CD14-positive monocyte (primary cell): ENCODE measurements at places on chromosomes 4 and X. TPM values are rescaled to one million over a fixed set of nuclear protein-coding genes. Genes with fewer than 3 reads are reported as not detected.

- DNase-seq = no peak
Observed at GRCh38 chrX:14616301-14616700, 87.0 kb downstream of the GLRA2 start.

DNA sequence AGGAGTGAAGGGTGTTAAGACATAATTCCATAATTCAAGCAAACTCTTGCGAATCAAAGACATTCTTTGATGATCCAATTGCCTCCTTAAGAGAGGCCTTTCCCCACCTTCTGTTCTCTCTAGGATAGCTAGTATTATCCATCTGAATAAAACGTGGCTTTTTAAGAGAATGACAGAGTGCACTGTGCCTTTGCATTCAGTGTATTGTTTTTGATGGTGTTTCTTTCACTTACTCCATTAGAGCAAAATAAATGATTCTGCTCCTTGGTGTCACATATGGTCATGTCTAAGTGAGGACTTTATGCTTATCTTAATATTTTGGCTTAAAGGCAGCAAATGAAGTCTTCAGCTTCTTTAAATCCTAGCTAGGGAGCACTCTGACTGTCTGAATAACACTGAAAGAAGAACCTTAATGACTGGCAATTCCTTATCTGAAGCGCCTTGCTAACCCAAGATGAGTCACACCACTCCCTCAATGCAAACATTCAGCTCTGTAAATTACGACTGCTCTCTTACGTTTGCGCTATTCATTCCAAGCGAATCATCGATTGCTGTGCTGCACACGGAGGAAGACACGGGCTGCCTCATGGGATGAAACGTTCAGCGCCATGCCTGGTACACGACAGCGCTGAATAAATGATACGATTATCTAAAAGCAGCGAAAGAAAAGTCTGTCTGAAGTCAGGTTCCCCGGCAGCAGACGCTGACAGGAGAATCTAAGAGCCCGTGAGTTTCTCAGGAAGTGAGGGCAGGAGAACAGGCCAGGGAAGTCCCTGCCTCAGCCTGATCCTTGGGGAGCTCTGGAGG is 35.1 kb upstream of the GEMIN8 start:
- no peak for DNase-seq

GRCh38 chr4:147542229-147542990 is 61.5 kb downstream of the EDNRA start:
- DNase-seq = no peak

- no peak for DNase-seq
Observed at GRCh38 chr4:152847376-152847775, 67.6 kb downstream of the ARFIP1 start.

- no peak for DNase-seq
Observed at GRCh38 chr4:7336067-7336569, 98.6 kb downstream of the PSAPL1 start.

- no peak for DNase-seq
Observed at GRCh38 chr4:163196926-163197480, 30.3 kb upstream of the NAF1 start.

GRCh38 chr4:156539376-156539775 is 432.2 kb downstream of the PDGFC start:
- no peak for DNase-seq

DNA sequence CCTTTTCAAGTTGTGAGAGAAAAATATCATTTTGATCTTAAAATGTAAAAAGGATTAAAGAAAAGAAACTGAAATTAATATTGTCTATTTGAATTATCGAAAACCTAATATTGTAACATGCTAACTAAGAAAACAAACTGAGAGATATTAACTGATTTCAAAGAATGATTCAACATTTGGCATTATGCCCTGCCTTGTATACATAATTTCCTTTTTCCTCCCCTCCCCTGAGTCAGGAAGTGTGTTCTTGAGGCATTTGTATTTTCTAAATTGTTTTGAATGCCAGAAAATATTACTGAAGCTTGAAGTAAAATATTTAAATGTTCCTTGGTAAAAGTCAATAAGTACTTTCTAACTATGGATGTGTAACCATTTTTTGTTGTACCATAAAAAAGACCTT is 49.4 kb downstream of the RPS6KA3 start:
- DNase-seq = peak; percentile 22

DNA sequence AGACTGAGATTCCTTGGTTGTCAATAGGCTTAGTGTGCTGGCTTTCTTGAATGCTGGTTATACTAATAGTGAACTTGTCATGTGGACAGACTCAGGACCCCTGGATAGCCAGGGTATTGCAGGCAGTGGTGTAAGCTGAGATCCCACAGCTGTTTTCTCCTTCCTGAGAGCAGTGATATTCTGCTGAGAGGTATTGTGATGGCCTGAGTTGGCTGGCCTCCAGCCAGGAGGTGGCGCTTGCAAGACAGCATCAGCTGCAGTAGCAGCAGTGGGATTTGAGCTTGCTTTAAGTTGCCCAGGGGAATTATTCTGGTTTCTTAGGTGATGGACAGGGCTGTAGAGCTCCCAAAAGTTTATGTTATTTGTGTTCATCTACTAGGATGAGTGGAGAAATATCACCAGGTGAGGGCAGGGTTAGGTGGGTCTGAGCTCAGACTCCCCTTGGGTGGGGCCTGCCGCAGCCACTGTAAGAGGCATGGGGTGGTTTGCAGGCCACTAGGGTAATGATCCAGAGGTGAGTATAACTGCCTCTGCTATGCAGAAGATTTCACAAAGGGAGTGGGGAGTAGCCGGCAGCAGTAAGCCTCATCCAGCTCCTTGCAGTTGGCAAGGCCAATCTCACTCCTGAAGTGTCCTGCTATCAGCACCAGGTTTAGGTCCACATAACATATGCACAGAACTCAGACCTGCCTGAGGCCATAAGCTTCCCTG is 66.2 kb downstream of the IL15 start:
- DNase-seq = no peak

DNA sequence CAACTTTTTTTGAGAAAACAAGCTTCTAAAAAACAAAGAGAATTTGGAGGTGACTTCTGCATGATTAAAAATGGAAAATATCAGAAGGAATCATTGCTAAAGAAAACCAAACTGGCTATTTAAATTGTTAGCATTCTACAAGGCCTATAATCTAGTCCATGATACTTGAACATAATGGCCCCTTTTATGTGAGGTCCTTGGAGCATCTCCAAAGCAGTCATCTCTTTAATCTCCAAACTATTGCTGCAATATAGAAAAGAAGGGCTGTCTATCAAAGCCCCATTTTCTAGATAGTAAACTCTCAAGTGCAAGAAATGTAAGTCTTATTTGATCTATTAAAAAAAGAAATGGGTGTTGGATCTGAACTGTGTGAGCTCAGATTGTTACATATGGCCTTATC is 615.1 kb downstream of the CENPC start:
- DNase-seq = no peak

- DNase-seq = peak; percentile 95
Observed at GRCh38 chr4:26217961-26218676, 102.7 kb upstream of the RBPJ start.

CCDC149 gene
- polyA plus RNA-seq = 5.5 TPM

MAGEE1 gene
- polyA plus RNA-seq = not detected

NIPAL1 gene
- 0.13 and 0.29 TPM in 2 replicates for polyA plus RNA-seq

CDK16 gene
- polyA plus RNA-seq = 7.3 TPM

FABP2 gene
- polyA plus RNA-seq = not detected in 2 replicates

GPRASP1 gene
- polyA plus RNA-seq = not detected

LIN54 gene
- polyA plus RNA-seq = 2.9 TPM

GRXCR1 gene
- not detected in 2 replicates for polyA plus RNA-seq

ARSD gene
- polyA plus RNA-seq = 28.6 TPM
